ENCODE measurements at places on chromosomes 5 and 9.

DNA sequence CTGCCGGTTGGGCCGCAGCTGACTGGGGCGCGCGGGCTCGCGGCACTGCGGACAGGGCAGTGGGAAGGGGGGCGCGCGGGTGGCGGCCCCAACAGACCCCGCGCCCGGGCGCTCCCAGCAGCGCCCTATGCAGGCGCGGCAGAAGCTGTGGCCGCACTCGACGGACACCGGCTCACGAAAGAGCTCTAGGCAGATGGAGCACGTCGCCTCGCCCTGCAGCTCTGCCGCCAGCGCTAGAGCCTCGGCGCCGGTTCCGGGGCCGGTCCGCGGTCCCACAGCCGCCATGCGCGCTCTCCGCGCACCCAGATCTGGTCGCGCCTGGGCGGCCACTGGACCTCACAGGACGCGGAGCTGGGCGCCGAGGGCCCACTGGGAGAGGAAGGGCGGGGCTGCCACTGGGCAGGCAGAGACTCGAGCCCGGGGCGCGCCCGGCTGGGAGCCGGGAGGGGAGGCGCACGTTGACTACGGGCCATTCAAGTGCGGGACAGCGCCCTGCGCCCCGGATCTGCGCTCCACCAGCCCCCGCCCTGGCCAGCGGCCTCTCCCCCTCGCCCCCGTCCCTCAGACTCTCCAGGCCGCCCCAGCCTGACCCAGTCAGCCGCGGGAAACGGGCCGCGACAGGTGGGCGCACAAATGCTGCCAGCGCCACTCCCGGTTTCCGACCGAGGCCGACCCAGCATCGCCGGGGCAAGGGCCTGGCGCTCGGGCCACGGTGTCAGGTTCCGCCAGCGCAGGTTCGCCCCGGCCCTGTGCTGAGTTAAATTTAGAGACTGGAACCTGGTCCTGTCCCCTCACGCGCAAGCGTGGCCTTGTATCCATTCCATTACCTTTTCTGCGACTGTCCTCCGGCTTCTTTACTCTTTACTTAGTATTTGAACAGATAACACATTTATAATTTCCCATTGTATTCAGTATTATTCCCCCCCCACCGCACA lies at the start of gene TRIM7:
TSS of gene TRIM7 (minus strand) at position 371 of the 935 bp plus-strand sequence. CDS start at position 285, 86 bp downstream.
- no peak for DNase-seq

DNA sequence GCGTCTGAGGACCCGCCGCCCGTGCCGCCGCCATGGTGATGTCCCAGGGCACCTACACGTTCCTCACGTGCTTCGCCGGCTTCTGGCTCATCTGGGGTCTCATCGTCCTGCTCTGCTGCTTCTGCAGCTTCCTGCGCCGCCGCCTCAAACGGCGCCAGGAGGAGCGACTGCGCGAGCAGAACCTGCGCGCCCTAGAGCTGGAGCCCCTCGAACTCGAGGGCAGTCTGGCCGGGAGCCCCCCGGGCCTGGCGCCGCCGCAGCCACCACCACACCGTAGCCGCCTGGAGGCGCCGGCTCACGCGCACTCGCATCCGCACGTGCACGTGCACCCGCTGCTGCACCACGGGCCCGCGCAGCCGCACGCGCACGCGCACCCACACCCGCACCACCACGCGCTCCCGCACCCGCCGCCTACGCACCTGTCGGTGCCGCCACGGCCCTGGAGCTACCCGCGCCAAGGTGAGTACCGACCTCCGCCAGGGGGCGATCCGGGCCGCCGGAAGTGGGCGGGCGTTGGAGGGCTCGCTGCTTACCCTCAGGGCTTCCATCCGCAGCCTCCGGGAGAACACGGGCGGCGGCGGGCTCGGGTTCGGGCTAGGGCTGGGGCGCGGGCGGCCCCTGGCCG lies 8.5 kb downstream of the PRR7 start:
- DNase-seq: no peak

DNA sequence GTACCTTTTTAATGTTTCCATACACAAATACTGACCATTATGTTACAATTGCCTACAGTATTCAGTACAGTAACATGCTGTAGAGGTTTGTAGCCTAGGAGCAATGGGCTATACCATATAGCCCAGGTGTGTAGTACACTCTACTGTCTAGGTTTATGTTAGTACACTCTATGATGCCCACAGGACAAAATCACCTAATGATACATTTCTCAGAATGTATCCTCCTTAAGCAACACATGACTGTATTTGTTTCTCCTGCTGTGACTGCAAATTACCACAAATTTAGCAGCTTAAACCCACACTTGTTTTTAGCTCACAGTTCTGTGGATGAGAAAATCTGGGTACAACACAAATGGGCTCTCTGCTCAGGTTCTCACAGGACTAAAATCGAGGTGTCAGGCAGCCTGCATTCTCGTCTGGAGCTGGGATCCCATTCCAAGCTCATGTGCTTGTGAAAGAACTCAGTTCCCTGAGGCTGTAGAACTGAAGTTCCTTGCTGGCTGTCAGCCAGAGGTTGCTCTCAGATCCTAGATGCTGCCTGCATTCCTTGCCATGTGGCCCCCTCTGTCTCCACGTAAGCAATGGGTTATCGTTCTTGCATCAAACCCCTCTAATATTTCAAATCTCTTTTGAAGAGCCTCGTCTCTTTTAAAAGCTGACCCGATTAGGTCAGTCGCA lies 38.6 kb upstream of the PIK3R1 start:
- DNase-seq: no peak

- DNase-seq: no peak
These were observed 668 bp downstream of the RANBP3L start for GRCh38 chr5:36300927-36301540.

GRCh38 chr9:93590609-93591234 lies 14.3 kb downstream of the PHF2 start:
- no peak for DNase-seq

- DNase-seq: no peak
These were observed 24.1 kb downstream of the PHF2 start for GRCh38 chr9:93600504-93600903.

DNA sequence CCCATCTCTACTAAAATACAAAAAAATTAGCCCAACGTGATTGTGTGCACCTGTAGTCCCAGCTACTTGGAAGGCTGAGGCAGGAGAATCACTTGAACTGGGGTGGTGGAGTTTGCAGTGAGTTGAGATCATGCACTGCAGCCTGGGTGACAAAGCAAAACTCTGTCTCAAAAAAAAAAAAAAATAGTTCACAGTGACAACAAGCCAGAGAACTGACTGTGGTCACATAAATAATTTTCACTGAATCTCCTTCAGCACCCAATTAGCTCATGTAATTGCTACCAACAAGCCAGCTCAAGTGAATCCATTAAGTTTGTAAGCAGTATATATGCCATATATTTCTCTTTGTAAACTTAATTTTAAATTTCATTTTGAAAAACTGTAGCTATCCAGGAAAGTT lies 14.5 kb upstream of the AFAP1L1 start:
- DNase-seq: no peak

DNA sequence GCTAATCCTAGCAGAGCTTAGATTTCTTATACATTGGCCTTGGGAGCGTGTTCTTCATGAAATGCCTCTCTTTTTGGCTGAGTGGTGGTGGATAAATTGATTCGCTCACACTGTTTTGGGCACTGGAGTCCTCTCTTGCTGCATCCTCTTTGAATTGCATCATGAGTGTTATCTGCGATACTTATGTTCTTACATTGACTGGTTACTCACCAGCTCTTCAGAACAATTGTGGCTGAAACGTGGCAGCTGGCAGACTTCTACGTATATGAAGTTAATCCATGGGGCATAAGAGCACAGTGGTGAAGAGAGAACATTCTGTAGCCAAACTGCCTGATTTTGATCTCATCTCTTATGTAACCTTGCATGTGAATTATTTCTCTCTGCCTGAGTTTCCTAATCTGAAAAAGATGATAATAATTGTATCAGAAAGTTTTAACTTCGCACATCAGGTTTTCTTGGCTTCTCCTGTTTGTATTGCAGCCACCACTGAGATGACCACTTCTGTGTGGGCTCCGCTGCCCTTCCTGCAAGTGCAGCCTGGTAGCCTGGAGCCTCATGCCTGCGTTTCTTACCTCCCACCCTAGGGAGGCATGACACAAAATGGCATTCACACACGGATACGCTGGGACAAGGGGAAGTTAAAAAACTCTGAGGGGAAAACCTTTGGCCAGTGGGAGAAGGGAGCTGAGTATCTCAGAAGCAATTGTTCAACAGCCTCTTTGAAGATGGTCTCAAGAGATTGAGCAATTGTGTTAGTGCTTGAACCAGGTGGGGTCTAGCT lies 295.2 kb downstream of the ARHGAP26 start:
- no peak for DNase-seq

Measured in esophagus squamous epithelium (tissue), 5 donors.